ENCODE measurements at places on chromosomes 6 and 20.

- DNase-seq = peak; percentile 98
Measured at GRCh38 chr6:15948930-15949900, 179.7 kb upstream of the MYLIP start.

- no peak for DNase-seq
Measured at GRCh38 chr6:163427498-163428254, 13.2 kb downstream of the QKI start.

DNA sequence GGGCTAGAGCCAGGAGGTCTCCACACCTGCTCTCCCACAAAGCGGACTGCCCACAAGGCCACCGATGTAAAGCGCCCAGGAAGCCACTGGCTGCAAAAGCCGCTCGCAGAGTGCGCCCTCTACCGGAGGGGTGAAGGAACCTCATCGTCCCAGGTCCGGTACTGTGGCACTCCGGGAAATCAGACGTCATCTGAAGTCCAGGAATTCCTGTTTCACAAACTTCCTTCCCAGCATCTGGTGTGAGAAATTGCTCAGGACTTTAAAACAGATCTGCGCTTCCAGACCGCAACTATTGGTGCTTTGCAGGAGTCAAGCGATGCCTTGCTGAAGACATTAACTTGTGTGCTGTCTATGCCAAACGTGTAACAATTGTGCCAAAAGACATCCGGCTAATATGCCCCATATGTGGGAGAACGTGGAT, 115.1 kb upstream of the ARID1B start:
- DNase-seq = no peak

DNA sequence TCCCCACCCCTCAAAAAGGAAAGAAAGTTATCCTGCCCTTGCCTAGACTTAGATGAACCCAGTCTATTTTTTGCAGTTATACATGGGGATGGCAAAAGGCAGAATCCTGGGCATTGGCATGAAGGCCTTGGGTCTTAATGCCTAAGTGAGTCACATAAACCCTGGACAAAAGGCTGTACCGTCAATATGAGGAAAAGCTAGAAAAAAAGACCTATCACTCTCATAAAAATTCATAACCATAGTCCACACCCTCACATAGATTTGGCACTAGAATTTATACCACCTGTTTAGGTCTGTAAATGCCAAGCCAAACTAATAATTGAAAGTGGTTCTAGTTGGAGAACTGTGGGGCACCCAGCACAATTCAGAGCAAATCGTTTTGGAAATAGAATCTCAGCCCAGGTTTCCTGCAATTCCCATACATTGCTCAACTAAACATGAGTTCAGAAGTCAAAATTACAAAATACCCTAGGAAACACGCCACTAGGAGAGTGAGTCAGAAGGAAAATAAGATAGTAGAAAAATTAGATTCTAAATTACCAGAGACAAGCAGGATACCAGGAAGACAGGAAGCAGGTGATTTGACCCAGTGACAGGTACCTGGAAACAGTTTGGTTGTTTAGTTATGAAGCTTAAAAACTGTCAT, 70.4 kb upstream of the FUCA2 start:
- no peak for DNase-seq

DNA sequence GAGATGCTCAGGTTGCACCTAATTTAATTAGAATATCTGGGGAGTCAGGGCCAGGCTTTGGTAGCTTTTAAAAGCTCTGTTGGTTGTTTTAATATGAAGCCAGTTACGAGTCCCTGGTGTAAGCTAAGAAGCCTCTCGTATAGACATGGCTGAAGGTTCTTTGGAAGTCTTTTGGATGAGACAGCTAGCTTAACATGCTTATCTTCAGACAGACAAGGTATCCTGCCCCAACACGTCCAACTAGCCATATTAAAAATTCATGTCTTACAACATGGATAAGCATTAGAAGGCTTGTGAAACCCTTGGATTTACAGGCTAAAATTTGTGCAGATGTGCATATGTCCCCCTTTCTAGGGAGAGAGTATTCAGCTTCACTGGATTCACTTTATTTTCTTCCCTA, 105.7 kb upstream of the KCNK16 start:
- DNase-seq = no peak

DNA sequence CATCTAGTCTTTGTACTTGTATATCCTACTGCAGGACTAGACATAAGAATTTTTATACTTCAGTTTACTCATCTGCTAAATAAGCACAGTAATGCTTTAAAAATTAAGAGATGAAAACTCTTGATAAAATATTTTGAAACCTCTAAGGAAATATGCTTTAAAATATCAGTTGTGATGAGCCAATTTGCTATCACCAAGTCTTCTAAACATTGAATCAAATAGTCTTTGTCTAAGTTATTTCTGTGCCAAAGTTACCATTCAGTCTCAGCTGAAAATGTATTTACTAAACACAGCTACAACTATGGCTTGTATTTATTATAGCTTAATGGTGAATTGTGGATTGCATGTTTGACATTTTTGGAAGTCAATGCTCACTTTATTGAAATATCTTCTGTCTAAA, 46.2 kb upstream of the RFPL4B start:
- no peak for DNase-seq

- DNase-seq = no peak
Measured at GRCh38 chr6:13795041-13795750, 19.2 kb downstream of the MCUR1 start.

DNA sequence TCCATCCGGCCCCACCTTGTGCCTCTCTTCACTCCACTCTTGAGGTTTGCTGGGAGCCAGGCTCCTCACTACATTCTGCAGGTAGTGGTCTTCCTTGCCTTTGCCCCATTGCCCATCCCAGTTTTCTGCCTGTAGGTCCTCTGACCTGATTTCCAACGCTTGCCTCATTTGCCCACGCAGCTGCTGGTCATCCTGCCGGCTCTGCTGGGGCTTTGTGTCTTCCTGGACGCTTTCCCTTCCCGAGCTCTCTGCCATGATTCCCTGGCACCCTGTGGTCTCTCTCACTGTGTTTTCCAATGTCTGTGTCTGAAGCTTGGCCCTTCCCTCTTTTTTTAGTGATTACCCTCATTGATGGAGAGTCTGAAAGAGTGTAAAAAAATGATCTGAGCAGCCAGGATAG, 451.6 kb downstream of the UTRN start:
- DNase-seq = no peak

DNA sequence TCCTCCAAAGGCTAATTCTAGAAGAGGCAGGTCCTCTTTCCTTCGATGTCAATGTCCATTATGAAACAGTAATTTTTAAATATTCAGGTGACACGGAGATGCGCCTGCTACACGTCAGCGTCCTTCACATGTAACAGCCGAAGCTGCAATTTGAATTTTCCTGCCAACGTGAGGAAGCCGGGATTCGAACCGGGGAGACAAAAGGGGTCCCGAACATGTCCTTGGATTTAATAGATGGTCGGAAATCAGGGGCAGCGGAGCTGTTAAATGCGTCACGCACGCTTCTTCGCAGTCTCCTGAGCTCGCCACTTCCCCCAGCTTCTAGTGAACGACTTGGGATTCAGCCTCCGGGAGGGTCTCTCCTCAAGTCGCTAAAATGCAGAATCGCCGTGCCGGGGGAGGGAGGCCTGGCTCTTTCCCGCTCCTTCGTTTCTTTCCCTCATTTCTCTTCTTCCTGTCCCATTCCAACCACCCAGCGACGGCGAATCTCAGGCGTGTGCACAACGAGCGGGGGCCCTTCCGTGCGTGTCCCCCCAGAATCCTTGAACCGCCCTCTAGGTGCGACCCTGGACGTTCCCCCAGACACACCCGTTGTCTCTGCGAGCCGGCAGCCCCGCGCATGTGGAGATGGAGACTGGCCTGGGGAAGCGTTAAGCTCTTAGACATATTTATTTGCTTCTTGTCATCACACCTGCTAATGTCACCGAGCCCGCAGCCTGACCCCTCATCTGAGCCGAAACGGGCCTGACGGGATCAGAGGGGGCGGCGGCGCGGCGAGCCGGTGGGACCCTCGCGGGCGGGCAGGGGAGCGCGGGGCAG, 1.3 kb upstream of the FOXC1 start:
- DNase-seq = no peak

- no peak for DNase-seq
Measured at GRCh38 chr6:166989427-166990032, 9.7 kb upstream of the CEP43 start.

GRCh38 chr6:34037151-34037550, 108.7 kb downstream of the GRM4 start:
- no peak for DNase-seq

DNA sequence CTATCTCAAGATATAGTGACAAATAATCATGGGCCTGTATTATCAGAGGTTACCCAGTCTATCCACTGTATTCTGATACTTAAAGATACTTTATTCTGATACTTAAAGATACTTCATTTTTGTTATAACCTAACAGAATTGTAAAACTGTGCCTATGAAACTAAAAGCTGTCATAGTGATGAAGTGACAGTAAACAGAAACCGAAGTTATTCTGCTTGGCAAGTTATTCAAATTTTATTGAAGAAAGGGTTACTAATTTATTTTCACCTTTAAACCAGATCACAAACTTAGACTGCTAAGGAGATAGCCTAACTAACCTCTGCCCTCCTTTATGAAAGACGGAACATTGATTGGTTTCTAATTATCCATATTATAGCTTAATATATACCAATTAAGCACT, 604.6 kb upstream of the IMPG1 start:
- DNase-seq = no peak

DNA sequence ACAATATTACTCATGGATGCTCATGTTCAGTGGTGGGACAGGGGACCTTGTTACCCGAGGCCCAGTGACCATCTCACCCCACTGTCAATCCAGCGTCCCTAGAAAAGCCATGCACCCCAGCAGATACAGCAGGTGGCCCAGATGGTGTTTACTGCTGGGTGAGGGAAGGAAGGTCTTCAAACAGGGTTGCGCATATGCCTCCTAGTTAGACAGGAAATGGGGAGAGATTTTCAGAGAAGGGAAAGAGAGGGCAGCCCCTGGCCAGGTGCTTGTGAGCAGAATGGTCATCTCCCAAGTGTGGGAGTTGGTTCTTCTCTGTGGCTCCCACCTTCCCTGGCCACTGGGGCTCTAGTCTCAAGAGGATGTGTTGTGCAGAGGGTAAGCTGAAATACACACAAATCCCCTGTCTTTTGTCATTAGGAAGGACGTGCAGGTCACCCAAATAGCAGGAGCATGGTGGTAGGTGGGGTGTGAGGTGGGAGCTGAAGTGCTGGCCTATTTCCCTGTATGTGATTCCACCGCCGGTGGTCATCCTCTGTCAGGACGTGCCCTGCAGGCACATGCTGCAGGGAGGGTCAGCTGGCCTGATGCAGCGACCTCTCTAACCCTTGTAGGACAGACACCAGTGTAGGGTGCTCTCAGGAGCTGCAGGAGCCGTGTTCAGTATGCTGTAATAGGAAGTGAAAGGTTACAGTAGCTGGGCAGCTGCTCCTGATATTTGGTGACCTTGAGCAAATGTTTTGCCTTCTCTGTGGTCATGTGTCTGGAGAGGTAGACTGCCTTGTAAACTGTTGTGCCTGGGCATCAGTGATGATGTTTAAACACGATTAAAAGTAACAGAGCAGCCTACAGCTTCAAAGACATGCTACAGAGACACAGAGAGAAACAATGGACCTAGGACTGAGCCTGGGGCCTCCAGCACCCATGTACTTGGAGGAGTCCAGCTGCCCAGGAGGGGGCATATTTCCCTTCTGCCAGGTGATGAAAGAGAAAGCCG, 3.2 kb upstream of the CST3 start:
- no peak for DNase-seq

- DNase-seq = no peak
Measured at GRCh38 chr6:14595751-14596150, 478.2 kb downstream of the CD83 start.

DNA sequence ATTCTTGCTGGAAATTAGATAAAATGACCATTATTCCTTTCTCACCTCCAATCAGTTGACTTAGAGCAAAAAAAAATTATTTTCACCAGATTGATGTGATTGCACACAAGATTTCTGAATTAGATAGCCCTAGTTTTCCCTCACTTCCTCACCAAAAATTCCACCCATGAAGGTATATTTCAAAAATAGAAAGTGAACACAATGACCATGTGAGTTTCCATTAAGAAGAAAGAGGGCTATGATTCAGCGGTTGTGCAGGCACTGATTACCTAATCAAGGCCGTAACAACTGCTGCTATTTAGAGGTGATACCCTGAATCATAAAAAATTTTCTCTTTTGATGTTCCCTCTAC, 19.5 kb upstream of the RALGAPA2 start:
- DNase-seq = no peak

DNA sequence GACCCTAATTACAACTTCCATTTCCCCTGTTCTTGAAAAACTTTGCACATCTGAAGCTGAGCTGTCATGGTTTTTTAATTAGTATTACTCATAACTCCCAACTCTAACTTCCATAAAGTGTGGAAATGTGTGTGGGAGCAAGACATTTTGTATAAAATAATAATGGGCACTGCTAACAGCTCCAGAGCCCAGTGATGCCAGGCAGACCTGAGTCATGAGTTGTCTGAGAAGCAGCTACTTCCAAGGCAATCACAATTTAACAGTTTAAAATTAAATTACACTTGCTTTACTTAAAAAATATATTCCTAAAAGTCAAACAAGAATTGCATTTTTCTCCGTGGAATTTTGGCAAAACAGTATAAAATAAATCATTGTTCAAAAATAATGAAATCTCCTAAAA, 6.4 kb downstream of the SLC2A12 start:
- DNase-seq = no peak

All from NCI-H1436 treated with DMSO at 0.1 percent for 48 hours (cell line).